ENCODE measurements at places on chromosomes 12 and 14. TPM values are rescaled to one million over a fixed set of nuclear protein-coding genes. Genes with fewer than 3 reads are reported as not detected.

The PPP1R36 gene
- 0.33 TPM for total RNA-seq

The SMIM41 gene
- total RNA-seq: 0.19 TPM

The PRICKLE1 gene
- total RNA-seq: 0.28 TPM

The ISM2 gene
- 0.07 TPM for total RNA-seq

The AVPR1A gene
- not detected for total RNA-seq

The LALBA gene
- total RNA-seq: not detected

The TGFB3 gene
- 2.4 TPM for total RNA-seq

The HIF1A gene
- total RNA-seq: 175 TPM

The GALNT6 gene
- 12.8 TPM for total RNA-seq

The TMX1 gene
- total RNA-seq: 53.6 TPM

The BTG1 gene
- total RNA-seq: 84.2 TPM

The CYP27B1 gene
- total RNA-seq: 12.7 TPM

The CELA1 gene
- total RNA-seq: not detected
